8988T (cell line): ENCODE measurements at places on chromosomes 1 and 21.

DNA sequence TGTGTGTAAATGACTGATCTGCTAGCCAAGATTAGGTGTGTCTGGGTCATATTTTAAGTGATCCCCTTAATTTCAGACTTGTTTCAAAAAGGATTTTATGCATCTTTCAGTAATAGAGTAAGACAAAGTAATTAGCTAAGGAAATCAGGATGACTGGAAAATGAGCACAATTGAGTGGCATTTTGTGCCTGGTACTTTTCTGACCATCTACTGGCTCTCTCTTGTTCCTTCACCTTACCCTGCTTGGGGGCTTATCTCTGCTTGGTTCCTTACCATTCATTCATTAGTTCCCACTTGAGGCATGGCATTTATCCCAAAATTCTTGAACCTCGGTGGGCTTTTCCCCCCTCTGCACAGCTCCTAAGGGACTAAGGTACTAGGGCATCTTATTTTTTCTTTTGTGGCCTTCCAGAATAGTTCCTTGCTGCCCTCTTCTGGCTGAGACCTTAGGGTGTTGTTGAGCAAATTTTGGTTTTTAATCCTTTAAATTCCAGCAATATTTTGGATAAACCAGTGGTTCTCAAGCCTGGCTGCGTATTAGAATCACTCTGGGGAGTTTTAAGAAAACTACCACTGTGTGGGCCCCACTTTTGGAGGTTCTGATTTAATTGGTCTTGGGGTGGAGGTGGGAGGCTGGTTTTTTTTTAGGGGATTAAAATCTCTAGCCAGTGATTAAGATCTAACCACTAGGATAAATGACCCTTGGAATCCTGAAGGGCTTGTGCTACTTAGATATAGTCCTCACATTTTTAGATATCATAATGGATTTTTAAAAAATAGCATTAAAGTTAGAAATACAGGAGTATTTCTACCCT is 50.8 kb downstream of the HS2ST1 start:
- DNase-seq, result no peak

GRCh38 chr1:180188091-180188506 is 33.4 kb downstream of the QSOX1 start:
- peak; percentile 77 for DNase-seq

GRCh38 chr1:43282220-43283195 is 2.9 kb downstream of the C1orf210 start:
- peak; percentile 2 for DNase-seq

DNA sequence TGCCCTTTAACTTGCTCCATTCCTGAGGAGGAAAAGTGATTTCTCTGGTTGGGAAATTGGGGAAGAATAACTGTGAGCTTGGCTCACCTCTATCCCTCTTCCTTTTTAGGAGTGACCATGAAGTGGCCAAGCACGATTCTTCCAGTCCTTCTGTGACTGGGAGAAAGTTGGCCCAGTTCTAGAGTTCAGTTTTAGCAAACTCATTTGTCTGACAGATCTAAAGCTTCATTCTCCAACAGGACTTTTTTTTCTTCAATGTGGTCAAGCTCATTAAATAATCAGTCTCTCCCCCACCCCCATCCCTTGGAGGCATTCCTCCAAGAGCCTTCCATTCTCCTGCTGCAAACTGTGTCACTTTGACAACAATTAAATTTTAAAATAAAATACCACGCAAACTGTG is 6.4 kb upstream of the AGL start:
- no peak for DNase-seq

DNA sequence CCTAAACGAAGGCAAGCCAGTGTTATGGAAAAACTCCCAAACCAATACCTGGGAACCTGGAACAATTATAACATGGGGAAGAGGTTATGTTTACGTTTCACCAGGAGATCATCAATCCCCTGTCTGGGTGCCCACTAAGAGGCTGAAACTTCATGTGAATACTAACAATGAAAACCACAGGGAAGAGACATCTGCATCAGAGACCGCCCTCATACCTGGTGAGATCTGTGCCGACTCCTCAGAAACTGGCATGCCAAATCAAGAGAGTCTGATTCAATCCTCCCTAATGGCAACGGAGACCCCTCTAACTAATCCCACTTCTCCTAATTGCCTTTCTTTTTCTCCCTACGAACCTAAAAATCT is 163.2 kb downstream of the IER5 start:
- DNase-seq, result no peak

DNA sequence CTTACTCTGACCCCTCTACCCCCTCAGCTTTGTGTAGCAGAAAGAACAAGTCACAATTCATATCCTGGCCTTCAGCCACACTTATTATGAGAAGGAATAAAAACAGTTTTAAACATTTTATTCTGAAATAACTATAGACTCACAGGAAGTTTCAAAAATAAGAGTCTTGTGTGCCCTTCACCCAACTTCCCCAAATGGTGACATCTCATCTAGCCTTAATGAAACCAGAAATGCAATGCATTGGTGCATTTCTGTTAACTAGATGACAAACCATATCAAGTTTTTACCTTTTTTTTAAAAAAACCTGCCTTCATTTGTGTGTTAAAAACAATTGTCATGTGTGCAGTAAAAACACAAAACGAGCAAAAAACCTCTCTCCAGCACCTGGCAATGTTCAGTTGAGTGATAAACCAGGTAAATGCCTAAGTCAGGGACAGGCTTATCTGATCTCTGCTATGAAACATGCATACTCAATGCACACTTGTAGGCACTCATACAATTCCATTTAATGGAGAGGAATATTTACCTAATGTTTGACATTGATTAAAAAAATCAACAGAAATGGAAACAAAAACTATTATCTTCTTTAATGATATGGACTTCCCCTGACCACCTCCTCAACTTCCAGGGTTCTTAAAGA is 51.5 kb downstream of the SH3BGR start:
- no peak for DNase-seq

DNA sequence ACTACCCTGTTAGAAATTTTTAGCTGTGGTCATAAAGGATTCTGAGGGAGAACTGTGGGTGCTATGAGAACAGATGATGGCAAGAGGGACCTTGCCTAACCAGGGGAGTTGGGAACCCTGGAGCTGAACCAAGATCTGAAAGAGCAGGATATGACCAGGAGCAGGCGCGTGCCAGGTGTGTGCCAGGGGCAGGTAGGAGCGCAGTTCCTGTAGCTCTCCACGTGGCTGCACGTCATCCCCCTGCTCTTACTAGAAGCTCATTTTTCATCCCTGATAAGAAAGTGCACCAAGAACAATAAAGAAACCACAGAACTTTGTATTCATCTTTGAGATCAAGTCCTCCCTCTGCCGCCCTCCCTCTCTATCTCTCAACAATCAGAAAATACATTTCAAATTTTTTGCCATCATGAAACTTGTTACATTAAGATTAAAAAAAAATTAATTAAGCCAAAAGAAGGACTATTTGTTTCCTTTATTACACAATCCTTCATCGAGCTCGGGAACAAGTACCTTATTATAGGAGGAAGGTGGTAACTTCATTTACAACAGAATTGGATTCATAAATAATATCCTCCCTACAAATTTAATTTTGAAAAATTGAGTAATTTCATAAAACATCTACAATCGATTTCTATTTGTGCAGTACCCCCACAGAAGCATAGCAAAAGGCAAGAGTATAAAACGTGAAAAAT is 78.5 kb downstream of the SLC35F3 start:
- no peak for DNase-seq

- no peak for DNase-seq
Observed at GRCh38 chr1:101247404-101248287, 10.8 kb downstream of the S1PR1 start.

- DNase-seq, result no peak
Observed at GRCh38 chr1:12083766-12084165, 20.7 kb downstream of the TNFRSF8 start.

- no peak for DNase-seq
Observed at GRCh38 chr1:218677026-218677425, 331.9 kb downstream of the TGFB2 start.

- DNase-seq, result no peak
Observed at GRCh38 chr1:110053552-110054428, 16.7 kb downstream of the ALX3 start.

GRCh38 chr1:80047791-80048190 is 1041.3 kb upstream of the ADGRL4 start:
- no peak for DNase-seq

GRCh38 chr1:234163267-234163919 is 209.9 kb upstream of the COA6 start:
- no peak for DNase-seq

DNA sequence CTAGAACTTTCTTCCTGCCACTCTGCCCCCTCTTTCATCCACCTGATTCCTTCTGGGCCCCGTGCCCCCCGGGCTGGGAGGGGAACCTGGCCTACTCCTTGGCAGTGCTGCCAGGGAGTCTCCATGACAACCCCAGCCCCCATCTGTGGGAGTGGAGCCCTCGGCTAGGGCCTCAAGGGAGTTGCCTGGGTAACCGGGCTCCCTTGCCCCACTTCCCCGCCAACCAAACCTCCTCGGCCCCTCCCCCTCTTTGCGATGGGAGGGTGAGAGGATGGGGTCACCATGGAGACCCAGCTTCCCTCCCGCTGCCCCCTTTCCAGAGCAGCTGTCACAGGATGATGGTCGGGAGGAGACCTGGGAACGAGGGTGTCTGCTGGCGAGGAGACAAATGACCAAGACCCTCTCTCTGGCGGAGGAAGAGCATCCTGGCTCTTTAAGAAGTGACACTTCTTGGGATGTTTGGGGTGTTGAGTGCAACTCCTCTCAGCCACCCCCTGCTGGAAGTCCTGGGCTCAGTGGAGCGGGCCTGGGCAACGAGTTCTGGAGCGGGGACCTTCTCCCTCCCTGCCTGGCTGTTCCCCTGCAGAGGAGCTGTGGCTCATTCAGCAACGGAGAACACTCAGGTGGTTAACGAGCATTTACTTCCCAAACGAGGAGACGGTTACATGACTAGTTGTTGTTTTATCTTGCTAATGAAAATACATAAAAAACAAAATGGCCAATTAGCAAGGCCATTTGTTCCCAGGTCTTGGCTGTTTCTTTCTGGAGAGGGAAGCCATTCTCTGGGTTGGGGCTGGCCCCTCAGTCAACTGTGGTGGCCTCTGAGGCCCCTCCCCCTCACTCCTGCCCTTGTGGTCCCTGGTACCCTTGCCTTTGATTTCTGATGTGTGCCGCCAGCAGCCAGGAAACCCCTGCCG is 82.8 kb downstream of the UBIAD1 start:
- DNase-seq, result no peak

- DNase-seq, result no peak
Observed at GRCh38 chr1:54606096-54606989, 17.0 kb downstream of the FAM151A start.

- DNase-seq, result no peak
Observed at GRCh38 chr1:176670853-176671252, 207.9 kb downstream of the PAPPA2 start.

DNA sequence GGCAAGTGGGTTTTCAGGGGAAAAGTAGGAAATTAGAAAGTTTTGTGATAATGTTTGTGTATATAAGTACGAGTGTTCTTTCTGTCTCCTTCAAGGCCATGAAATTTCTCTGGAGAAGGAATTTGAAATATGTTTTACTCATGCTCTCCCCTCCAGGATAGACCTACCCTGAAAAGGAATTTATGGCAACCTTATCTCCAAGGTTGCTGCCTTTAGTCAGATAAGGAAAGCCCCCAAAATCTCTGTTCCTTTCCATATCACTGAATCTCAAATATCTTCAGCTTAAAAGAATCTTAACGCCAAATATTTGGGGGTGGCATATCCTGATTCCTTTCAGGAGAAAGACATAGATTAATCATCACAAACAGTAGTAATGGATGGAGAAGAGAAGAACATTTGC is 499 bp upstream of the C4BPB start:
- DNase-seq, result no peak

- DNase-seq, result no peak
Observed at GRCh38 chr1:44357710-44358109, 2.7 kb upstream of the ERI3 start.

- no peak for DNase-seq
Observed at GRCh38 chr1:60791226-60791625, 291.1 kb upstream of the NFIA start.

GRCh38 chr1:57204942-57205787 is 218.7 kb downstream of the DAB1 start:
- DNase-seq, result no peak

DNA sequence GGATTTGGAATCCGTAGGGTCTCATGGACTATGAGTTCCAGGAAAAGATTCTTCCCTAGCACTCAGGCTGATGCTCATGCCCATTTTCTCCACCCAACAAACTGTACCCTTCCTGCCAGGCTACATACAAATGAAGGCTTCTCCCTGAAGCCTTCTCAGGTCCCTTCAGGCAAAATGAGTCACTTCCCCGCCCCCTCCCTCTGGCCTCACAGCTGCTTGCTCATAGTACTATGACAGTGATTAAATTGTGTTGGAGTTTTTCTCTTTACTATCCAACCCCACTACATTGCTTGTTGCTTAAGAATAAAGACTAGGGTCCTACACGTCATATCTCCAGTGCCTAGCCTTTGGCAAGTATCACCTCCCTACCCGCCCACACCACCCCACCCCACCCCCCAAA is 207.6 kb upstream of the NFIA start:
- no peak for DNase-seq

- no peak for DNase-seq
Observed at GRCh38 chr21:22244516-22244915, 1246.3 kb downstream of the NCAM2 start.

- DNase-seq, result no peak
Observed at GRCh38 chr1:85865213-85865612, 157.0 kb upstream of the ZNHIT6 start.

DNA sequence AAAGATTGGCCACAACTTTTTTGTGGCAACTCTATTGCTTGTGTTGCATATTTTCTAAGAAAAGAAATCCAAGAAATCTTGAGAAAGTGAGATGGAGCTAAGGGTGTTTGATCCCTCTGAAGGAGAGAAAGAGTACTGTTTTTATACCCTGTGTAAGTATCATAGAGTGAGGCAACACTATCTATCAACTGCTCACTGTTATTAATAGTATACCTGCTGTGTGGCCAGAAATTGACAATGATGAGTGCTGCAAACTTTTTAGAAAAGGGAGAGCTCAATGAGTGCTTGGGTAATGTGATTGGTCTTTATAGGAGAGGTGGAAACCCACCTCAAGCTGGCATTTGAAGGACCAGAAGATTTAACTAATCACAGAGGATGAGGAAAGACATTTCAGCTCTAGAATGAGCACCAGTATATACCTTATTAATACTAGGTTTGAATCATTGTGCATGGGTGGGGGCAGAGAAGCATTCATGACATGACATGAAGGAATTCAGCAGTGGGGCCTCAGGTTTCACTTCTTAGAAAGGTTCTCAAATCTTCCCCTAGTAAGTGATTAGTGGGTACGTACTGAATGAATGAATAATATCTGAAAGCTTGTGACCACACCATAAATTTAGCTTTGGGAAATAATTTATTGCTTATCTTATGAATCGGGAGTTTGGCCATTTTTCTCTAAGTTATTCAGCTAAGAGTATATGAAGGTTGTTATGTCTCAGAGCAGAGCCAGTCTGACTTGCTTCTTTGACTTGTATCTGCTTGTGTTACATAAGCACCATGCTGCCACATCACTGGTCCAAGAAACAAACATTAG is 169.2 kb upstream of the SGIP1 start:
- no peak for DNase-seq

GRCh38 chr1:231420959-231421545 is 1.0 kb downstream of the EGLN1 start:
- peak; percentile 14 for DNase-seq

DNA sequence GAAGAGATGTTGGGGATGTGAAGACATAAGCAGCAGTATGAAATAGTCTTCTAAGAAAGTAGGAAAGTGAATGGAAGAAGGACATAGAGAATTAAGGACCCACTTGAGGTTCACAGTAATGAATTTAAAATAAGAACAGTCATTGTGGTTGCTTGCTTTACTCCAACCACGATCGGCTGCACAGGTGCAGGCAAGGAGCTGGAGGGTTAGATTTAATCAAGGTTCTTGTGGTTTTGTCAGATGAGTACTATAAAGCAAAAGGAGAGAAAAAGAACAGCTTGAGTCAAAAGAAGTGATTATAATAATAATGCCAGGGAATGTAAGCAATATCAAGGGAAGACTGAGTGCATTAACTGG is 46.1 kb upstream of the RBM34 start:
- DNase-seq, result no peak
